NCI-H510A (cell line): ENCODE measurements at places on chromosomes 4 and X.

GRCh38 chr4:125262502-125262901, 52.3 kb upstream of the FAT4 start:
- no peak for DNase-seq

DNA sequence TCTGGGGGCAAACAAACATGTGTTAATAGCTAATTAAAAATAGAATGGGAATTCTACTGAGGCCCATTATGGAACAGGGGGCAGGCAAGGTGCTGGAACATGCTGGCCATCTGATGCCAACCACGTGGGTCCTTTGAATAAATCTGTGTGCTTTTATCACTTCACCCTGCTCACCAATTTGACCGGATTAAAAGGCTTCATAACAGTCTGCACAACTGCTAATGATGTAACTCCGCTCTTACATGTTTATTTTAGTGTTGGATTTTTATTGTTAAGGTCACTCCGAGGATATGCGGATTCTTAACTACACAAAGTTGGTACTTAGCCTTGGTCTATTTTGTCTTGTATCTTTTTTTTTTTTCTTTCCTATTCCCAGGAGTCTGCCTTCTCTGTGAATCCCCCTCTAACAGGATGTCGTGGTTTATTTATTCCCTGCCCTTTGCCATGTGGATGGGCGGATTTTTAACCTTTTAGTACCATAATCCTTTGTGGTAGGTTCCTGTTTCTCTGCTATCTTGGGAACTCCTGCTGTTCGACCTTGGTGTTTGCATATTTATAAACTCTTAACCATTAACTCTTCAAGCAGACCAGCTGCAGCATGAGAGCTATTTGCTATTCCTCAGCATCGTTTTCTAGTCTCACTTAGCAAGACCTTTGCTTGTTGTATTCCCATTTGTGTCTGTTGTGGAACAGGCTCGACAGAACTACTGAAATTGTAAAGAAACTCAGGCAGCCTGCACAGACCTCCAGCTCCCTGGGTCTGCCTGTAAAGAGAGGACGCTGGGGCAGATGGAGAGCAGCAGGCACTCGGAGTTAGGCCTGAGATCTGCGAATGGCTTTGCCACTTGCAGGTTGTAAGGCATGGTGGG, 38.0 kb downstream of the TRIM2 start:
- no peak for DNase-seq

DNA sequence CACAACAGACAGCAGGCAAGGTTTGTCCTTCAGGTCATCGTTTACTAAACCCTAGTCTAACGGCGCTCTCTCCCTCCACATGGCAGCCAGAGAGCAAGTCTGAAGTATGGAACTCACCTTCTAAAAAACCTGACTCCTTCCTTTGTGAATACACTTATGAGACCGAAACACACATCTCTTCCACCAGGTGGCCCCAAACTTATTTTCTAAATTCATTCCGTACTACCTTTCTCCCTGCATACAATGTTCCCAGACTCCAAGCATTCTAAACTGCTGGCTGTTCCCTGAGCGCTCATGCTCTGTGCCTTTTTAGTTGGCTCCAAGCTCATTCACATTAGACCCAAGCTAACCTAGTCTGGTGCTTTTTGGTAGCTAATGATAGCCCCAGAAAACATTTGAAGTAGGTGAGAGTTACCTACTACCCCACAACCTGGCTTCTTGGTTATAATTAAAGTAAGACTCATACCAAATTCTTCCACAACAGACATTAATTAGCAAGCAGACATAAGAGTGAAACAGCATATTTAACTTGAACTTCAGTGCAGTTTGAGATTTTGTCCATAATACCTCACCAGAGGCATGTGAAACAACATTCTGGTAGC, 67.6 kb upstream of the DCLK2 start:
- DNase-seq, result peak; percentile 17

- no peak for DNase-seq
Observed at GRCh38 chrX:150164971-150165600, 198.0 kb upstream of the MAMLD1 start.

- no peak for DNase-seq
Observed at GRCh38 chr4:5143306-5143861, 92.1 kb downstream of the STK32B start.

- no peak for DNase-seq
Observed at GRCh38 chrX:45329217-45329616, 128.5 kb upstream of the DIPK2B start.

GRCh38 chr4:26737385-26737784, 123.3 kb upstream of the STIM2 start:
- no peak for DNase-seq

- no peak for DNase-seq
Observed at GRCh38 chrX:110143454-110144210, 140.7 kb downstream of the TMEM164 start.

GRCh38 chrX:106611317-106611678, 480 bp upstream of the RADX start:
- DNase-seq, result no peak

GRCh38 chrX:118337687-118338086, 8.2 kb upstream of the WDR44 start:
- DNase-seq, result no peak

GRCh38 chrX:28966331-28966730, 379.1 kb downstream of the IL1RAPL1 start:
- no peak for DNase-seq

GRCh38 chrX:23661671-23662070, 5.6 kb upstream of the PRDX4 start:
- DNase-seq, result no peak

- no peak for DNase-seq
Observed at GRCh38 chr4:28488021-28488420, 1627.4 kb downstream of the STIM2 start.

GRCh38 chrX:110665223-110666002, 130.2 kb downstream of the CHRDL1 start:
- no peak for DNase-seq

DNA sequence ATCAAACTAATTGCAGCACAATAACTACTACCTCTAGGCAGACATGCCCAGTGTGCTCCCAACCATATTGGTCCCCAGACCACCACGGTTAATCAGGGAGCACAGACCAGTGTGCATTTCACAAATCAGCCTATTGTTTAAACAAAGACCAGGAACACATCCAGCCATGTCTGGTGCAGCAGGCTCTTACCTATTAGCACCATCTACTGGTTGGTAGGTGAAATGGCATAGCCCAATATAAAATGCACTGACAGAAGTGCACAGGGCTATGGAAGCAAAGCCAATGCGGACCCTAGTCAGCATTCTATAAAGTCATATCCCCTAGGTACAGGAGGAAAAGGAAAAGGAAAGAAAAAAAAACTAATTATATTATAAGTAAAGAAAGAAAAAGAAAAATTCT, 15.5 kb upstream of the CYLC1 start:
- no peak for DNase-seq
